GM23338 (cell line): ENCODE measurements at places on chromosomes 7 and 10. TPM values are rescaled to one million over a fixed set of nuclear protein-coding genes. Genes with fewer than 3 reads are reported as not detected.

The TAS2R40 gene
- not detected in 2 replicates for total RNA-seq

The NKX1-2 gene
- total RNA-seq = 37.0 and 39.4 TPM in 2 replicates

The TMEM270 gene
- not detected in 2 replicates for total RNA-seq

The BEND7 gene
- total RNA-seq = 6.0 and 9.6 TPM in 2 replicates
